ENCODE measurements at places on chromosomes 4 and X.

DNA sequence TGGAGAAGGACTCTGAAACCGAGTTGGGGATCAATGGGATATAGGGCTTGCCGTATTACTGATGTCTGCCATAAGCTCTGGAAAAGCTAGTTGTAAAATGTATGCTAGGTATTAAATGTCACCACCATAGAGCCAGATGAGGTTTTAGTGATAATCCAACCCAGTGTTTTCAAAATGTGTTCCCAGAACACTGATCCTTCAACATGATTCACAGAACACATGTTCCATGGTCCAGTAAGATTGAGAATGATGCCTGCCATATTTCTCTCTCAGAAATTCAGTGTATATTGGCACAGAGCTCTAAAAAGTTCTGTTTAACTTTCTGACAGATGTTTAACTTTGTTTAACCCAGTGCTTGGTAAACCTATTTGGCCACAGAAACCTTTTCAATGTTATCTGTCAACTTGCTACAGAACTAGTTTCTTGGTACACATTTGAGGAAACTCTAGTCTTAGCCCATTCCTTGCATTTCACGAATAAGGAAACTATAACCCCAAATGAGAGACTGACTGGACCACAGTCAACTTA, 160.2 kb downstream of the PALLD start:
- no peak for DNase-seq

DNA sequence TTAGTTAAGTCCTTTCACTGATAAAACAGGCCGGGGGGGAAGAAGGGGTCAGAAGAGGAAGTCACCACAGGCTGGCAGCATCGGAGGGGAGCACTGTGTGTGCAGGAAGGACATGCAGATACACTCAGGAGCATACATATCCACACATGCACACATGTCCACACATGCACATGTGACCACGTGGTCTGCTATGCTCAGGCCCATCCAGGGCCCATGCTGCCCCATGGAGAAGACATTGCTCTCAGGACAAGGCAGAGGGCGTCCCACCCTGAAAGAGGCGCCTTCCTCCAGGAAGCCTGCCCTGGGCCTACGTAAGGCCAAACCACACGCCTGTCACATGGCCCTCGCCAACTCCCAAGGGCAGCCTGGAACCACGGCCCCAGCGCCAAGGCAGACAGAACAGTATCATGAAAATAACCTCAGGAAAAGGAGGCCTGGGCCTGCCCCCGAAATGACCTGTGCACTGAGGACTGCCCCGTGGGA, 15.8 kb downstream of the WDR1 start:
- no peak for DNase-seq

DNA sequence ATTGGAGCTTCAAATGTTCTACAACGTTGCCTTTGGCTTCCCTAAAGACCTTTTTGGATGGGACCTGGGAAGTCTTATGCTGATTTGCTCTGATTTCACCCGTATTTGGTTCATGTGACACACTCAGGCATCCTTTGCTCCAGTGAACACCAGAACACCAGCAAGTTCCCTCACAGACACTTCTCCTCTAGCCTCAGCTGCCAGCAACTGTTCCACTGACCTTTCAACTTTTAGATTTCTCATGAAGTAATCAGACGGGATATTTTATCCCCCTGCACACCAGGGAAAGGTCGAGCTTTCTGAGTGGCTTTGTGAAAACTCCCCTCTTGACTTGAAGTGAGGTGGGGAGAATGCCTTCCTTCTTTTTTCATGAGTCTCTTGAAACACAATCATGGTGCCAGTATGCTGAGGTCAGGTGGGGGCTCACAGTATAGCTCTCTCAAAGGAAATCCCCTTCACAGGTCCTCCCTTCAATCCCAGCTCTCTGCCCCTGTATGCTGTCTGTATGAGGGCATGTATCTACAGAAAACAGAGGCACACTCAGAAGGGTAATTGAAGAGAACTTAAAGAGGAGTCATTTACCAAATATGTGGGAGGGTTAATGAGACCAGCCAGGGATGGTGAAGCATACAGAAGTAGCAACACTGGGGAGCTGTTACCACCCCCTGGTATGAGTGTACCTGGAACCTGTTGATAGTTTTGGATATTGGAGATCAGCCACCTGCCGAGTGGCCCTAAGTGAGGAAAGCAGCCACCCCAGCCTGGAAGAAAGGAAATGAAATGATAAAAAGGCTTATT, 62.7 kb downstream of the FGFBP1 start:
- DNase-seq = no peak

GRCh38 chr4:176883108-176883550, 90.4 kb upstream of the VEGFC start:
- DNase-seq = no peak

DNA sequence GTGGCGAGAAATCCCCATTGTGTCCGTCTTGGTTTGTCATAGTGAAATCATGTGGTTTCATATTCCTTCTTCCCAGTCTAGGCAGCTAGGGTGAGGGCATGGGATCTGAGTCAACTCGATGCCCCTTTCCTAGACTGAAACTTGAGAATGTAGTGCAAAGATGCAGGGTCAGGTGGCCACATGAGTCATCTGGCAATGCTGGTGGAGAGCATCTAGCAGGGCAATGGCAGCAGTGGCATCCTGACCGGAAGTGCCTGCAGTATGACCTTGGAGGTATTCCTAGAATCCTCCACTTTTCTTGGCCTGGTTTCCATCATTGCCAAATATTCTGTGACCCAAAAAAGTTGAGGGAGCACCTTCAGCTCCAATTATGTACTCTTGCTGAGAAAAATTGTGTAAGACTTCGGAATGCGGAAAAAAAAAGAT, 39.1 kb upstream of the TMEM184C start:
- DNase-seq = no peak

DNA sequence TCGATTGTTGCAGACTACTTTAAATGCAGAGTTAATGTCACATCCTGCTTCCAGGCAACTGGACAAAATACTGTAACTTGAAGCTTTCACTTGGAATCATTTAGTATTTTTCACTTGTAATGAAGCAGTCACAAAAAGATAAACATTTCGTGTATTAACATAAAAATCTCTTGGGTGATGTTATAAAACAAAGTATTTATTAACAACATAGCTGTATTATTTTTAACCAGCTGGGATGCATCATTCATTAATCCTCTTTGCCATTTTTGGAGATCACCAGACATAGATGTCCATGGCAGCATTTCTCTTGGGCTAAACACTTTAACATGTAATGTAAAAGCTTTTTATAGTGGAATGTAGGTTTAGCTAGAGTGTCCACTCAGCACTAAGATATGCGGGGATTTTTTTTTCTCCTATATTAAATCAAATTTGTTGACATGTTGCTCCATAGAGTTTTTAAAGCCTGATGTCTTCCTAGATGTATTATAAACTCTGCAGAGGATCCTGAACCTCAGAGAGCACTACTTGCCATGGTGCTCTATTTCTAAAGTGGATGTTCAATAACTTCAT, 193.7 kb upstream of the SPANXN4 start:
- DNase-seq = no peak

GRCh38 chrX:149877636-149878035, 3.3 kb upstream of the MAGEA8 start:
- no peak for DNase-seq

GRCh38 chr4:94933799-94934198, 176.0 kb downstream of the BMPR1B start:
- DNase-seq = no peak

DNA sequence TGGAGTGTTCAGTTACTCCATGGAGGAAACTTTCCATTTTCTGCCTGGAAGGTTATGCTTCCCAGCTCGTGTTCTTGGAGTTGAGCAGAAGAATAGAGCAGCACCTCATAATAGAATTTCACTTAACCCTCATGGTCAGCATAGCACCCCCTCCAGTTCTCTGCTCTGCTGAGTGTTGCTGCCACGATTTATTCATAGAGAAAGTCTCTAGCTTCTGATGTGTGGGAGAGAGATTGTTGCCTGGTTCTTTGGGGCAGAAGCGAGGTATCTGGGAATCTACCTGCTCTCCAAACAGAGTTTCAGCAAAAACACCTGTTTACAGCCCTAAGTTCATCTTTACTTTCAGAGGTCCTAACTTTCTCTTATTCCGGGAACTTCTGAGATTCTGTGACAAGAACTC, 3.9 kb upstream of the DTHD1 start:
- no peak for DNase-seq

- DNase-seq = no peak
Observed at GRCh38 chrX:7347465-7347864, 199.5 kb upstream of the PUDP start.

GRCh38 chr4:140151699-140152012, 2.3 kb downstream of the MAML3 start:
- DNase-seq = peak; percentile 55

DNA sequence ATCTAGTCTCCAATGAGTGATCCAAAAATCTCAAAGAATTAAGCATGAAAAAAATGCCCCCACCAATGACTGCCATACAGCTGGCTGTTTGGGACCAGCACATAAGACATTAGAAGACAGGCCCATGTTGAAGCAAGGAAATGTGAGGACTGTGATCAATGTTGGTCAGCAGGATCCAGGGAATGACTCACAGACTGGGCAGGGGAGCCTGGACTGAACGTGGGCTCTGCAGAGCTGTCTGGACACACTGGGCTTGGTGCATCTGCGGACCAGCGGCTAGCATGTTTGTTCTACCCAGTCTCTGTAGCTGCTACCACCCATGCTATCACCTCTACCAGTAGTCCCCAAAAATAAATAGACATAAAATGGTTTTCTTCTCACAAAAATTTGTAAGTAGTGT, 108.6 kb downstream of the PALLD start:
- no peak for DNase-seq

- no peak for DNase-seq
Observed at GRCh38 chr4:183783991-183784553, 121.0 kb upstream of the STOX2 start.

- no peak for DNase-seq
Observed at GRCh38 chr4:86544310-86544966, 49.7 kb upstream of the PTPN13 start.

- DNase-seq = no peak
Observed at GRCh38 chr4:123783921-123784320, 387.3 kb downstream of the SPRY1 start.

GRCh38 chr4:122671919-122672490, 51.1 kb upstream of the IL21 start:
- no peak for DNase-seq

DNA sequence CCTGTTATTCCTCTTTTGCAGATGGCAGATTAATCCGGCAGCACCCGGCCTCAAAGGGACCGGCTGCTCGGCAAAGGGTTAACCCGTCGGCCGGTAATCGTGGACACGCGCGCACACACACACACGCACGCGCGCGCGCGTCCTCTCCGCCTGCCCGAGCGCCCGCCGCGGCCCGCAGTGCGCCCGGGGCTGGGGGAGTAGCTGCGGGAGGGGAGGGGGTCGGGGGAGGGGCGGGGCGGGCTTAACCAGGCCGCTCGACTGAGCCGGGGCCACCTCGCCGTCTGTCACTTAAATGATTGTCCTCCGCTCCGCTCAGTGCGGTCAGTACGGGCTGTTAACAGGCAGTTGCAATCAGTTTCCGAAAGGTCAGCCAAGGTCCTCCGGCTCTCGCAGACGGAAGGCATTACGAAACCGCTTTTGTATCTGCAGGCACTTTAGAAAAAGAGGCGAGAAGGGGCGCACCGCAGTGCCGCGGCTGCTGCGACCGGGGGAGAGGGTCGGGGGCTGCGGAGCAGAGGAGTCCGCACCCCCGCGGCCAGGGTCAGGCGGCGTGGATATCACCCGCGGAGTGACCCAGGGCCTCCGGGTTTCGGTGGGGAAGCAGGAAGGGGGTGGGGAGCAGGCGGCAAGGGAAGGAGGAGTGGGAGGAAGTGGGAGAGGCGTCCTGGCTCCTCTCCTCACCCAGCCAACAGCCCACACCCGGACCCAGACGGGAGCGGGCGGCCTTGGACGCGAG, 57.3 kb upstream of the BCOR start:
- no peak for DNase-seq

DNA sequence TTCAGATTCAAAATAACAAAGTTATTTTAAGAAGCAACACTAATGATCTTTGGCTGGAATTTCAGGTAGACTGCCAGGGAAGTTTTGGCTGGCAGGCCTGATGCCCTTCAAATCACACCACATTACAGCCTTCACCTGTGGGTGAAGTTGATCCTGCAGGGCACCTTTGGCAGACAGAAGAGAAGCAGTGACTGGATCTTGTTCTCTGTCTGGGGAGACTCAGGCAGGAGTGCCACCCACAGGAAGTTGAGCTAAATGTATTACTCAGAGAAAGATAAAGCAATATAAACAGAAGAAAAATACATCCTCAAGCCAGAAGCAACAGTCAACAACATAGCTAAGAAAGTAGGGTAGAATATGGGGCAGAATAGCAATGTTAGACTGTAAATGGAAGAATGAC, 12.8 kb upstream of the CFAP299 start:
- DNase-seq = no peak

DNA sequence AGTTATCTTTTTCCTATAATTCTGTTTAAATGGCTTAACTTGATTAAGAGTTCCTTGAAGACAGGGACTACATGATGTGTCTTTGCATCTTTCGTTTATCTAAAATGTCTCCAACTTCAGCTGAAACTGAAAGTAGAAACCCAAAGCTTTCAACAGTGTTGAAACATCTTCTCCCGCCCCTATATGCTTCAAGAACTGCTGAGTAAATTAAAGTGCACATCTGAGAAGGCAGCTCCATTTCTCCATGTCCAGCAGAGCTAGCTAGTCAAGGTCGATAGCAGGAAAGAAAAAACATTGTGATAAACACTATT, 185.7 kb upstream of the TBL1X start:
- no peak for DNase-seq

DNA sequence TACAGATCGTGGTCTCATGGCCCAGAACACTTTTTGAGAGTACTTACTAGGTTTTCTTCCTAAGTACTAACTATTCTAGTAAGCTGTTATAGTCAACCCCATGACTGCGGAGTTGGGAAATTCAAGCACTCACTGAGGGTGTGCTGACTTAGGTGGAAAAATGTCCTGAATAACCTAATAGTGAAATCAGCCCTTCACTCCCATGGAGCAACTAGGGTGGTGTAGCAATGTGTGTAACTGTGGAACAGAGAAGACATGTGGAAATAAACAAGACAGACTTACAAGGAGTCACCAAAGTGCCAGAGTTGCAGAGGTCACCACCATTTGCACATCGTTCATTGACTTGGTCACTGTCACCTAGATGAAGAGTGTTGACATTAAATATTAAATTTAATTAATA, 12.1 kb upstream of the VSIG4 start:
- DNase-seq = no peak
